ENCODE measurements at places on chromosomes 12 and 14.
A peak's percentile ranks its signal among the peaks of the same experiment; 100 is the strongest.

DNA sequence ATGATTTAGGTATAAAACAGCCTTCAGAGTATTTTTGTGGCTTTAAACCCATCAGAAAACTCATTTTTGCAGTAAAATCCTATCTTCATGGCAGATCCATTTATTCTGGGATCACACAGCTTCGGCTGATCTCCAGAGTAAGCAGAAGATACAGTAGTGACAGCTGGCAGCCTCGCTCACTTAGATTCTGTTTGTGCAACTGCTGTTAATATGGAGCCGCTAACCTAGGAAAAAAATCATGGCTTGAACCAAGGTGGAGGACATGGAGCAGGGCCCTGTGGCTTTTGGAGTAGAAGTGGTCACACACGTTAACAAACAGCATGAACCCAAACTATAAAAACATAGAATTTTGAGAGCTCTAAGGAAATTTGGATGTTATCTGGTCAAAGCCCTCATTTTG, 137.2 kb upstream of the ARHGAP5 start:
- DNase-seq = no peak

- DNase-seq = peak; percentile 57
Measured at GRCh38 chr14:50001151-50001998, 108.5 kb downstream of the ARF6 start.

- DNase-seq = no peak
Measured at GRCh38 chr14:70776197-70776596, 33.1 kb downstream of the MAP3K9 start.

DNA sequence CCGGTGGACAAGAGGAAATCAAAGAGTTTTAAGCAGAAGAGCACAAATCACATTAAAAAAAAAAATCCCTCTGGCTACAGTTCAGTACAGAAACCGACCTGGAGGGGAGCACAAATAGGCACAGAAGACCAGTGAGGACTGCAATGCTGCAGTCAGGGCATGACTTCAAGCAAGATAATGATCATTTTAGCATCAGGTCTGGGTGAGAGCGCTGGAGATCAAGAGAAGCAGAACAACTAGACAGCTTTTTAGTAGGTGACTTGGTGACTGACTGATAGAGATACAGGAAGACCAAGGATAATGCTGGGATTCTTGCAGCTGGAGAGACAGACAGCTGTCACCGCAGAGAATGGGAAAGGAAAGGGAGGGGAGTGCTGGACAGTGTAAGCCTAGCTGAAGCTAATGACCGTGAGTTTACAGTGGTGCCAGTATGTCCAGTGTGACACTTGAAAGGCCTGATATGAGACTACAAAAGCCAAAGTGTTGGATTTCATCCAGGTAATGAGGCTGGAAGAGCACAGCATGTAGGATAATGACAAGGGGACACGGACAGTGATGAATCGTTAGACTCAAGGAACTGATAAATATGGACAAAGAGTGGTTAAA, 5.6 kb downstream of the NFYB start:
- no peak for DNase-seq

- DNase-seq = no peak
Measured at GRCh38 chr12:112846619-112847018, 55.1 kb downstream of the RPH3A start.

DNA sequence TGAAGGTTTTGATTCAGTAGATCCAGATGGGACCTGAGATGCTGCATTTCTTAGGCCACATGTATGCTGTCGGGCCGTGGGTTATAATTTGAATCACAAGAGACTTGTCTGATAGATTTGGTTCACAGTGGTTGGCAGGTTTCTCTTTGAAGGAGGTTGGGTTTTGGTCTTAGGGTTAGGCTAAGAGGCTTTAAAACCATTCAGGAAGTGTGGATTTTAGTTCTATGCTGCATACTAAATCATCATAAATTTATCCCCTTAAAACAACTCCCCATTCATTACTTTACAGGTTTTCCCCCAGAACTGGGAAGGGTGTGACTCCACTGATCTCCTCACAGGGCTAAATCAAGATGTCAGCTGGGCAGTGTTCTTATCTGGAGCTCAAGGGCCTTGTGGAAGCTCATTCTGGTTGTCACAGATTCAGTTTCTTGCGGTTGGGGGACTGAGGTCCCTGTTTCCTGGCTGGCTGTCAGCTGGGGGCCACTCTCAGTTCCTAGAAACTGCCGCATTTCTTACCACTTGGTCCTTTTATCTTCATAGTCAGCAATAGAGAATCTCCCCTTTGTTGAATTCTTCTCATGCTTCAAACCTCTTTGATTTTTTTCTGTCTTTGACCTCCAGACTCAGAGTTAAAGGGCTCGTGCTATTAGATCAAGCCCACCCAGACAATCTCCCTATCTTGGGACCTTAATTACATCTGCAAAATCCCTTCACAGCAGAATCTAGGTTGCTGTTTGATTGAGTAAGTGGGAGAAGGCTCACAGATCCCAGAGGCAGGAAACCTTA, 20.6 kb upstream of the PCNX1 start:
- DNase-seq = no peak

GRCh38 chr14:35117112-35117511, 4.7 kb downstream of the PPP2R3C start:
- no peak for DNase-seq

- DNase-seq = no peak
Measured at GRCh38 chr14:62017651-62018230, 255.5 kb downstream of the SNAPC1 start.

GRCh38 chr14:97267509-97267908, 470.3 kb downstream of the VRK1 start:
- DNase-seq = no peak

GRCh38 chr12:55501601-55502000, 9.4 kb downstream of the OR6C68 start:
- no peak for DNase-seq

DNA sequence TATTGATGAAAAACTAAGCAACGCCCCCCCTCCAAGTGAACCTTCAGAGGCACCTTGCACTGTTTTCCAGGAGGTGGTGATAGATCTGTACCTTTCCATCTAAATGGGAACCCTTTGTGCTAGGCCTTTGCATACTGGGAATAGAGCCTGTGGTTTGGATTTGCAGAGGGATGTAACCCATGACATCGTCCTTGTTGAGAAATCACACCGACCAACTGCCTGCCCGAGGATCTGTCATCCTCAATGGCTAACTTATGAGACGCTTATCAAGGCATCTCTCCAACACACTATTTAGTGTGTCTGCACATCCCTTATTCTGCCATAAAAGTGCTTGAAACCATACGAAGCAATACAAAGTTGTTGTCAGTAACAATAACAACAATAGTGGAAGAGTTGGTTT, 22.9 kb downstream of the NTN4 start:
- DNase-seq = no peak

DNA sequence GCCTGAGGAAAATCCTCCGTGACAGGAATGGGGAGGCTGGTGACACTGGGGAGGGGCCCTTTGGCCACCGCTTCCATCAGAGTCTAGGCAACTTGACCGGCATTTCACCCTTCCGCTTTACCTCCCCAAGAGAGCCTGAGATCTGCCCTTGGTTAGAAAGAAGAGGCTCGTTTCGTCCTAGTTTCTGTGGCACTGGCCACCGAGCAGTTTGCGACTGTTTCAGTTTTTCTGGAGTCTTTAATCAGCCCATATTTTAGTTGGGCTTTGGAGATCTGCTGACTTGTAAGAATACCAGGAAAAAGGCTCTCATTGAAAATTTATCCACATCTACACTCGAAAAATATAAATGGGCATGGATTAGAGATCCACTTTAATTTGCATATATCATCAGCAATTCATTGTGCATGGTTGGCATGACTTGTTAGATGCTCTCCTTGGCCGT, 414 bp upstream of the ANKS1B start:
- DNase-seq = peak; percentile 5

DNA sequence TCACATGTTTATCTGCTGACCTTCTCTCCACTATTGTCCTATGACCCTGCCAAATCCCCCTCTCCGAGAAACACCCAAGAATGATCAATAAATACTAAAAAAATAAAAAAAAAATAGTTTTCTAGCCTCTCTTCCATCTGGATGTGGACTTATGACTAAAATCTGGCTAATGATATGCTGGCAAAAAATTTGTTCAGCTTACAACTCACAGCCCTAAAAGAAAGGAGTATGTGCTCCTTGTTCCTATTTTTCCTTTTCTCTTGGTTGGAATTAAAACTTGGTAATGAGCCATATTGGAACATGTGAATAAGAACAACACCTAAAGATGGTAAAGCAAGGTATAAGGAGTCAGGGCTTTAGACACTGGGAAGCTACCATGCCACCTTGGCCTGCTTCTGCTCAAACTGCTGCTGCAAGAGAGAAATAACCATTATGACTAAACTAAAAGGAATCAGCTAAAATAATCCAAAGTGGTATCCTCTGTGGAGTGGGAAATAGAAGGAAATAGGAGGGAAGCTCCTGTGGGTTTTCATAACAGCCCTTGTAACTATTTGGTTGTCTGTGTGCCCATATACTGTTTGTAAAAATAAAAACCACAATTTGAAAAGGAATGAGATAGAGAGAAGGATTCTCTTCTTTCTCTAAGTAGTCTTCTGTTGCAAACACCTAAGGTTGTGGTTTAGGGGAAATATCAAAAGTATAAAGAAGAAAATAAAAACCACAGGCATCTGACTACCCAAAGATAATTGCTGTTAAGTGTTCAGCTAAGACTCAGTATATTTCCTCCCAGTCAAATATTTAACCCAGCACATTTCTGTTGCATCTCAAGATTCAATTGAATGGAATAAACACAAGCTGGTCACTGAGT, 53.8 kb downstream of the SDR9C7 start:
- DNase-seq = no peak

DNA sequence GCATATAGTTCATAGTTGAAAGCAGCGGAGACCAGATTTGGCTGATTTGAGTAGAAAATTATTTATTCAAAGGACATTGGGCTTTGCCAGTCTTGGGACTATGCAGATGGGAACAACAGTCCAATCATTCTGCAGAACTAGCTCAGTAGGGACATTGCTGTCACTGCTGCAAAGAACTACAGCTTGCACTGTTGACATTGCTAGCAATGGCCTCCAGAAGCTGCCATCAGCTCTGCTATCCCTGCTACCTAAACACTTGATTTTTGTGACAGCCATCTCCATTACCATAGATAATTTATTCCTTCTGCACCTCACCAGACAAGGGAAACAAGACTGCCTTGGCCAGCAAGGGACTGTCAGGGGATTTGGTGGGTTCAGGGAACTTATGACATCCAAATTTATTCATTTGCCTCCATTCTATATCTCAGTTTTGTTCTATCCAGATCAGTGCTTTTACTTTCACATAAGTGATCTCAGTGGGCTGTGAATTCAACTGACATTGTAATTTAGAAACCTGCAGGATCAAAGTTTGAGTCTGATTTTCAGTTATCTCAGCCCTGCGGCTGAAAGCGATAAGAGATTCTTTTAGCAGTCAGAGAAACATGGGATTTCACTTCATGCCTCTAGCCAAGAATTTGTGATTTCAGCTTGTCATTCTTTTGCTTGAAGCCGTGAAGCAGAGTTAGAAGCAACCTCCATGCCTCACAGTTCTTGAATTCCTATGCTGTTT, 136.7 kb upstream of the FBXO33 start:
- no peak for DNase-seq

DNA sequence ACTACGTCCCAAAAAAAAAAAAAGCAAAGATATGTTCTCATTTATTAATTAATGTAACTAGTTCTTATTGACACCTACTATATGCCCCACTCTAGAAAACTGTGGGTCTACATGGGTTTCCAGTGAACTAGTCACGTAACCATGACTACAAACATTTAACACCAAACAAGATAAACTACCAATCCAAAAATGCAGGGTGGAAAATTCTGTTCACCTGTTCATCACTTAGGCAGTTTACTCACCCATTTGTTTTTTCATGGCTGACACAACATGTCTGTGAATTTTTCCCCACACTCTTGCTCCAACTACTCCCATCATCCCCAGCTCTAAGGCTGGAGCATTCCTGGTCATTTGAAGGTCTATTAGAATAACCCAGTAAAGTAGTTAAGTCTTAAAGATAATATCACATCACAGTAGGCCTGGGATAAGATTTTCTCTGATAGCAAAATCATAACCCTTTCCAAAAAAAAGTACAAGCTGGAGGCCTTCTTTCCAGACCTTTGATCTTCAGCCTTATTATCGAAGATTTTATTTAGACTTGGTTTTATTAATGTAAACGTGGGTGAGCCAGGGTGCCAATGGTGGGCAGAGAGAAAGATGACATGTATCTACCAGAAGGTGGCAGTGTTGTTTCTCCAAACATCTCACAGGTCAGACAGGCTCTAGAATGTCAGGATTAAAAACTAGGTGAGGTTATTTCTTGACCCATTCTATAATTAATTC, 61.6 kb upstream of the DAAM1 start:
- no peak for DNase-seq

- no peak for DNase-seq
Measured at GRCh38 chr12:55925870-55926737, 1.6 kb downstream of the PYM1 start.

DNA sequence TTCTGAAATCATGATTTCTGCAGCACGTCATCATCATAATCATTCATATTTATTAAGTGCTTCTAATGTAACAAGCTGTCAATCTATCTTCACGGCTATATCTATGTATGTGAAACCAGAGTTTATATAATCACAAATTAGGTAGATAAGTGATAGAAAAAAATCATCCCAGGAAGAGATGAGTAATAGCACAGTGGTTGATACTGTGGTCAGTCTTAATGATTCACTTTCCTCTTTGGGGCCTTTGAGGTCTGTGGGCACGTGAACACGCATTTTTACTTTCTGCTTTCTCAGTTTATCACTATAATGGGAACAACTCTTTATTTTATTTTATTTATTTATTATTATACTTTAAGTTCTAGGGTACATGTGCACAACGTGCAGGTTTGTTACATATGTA, 265.9 kb upstream of the NOVA1 start:
- no peak for DNase-seq

All from left lung (tissue), 14 donors.